Stimulated activated CD4-positive, alpha-beta T cell treated with anti-CD3 and anti-CD28 coated beads, Interleukin-1b, Interleukin-23, amount 100 ng/mL, for 1 hour (primary cell): ENCODE measurements at places on chromosomes 4 and X.

DNA sequence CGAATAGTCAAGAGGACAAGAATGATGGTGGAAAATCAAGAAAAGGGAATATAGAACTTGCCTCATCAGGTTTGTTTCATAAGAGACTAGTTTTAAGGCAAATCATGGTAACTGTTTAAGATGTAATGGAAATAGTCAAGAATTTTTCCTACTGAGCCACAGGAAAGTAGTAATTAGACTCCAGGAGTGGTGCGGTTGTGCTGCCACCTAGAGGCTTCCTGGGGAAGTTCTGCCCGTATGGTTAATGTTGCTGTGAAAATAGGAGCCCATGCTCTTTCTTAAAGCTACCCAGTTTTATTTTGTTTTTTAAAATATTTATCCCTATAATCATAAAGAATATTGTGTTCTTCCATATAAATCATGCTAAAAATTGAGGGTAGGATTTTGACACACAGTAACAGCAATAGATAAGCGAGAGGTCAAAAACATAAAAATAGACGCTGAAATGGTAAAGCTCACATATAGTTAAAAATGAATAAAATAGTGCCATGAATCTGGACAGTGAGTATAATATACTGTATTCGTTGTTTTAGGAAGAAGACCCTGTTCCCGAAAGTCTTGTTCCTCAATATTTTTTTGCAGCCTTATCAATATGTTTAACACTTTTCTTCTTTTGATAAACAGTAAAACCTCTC lies 87.0 kb downstream of the PHOX2B start:
- no peak for DNase-seq

GRCh38 chr4:59341506-59341905 lies 1858.6 kb upstream of the ADGRL3 start:
- no peak for DNase-seq

GRCh38 chr4:3765271-3766035 lies 732 bp upstream of the ADRA2C start:
- DNase-seq, result no peak

DNA sequence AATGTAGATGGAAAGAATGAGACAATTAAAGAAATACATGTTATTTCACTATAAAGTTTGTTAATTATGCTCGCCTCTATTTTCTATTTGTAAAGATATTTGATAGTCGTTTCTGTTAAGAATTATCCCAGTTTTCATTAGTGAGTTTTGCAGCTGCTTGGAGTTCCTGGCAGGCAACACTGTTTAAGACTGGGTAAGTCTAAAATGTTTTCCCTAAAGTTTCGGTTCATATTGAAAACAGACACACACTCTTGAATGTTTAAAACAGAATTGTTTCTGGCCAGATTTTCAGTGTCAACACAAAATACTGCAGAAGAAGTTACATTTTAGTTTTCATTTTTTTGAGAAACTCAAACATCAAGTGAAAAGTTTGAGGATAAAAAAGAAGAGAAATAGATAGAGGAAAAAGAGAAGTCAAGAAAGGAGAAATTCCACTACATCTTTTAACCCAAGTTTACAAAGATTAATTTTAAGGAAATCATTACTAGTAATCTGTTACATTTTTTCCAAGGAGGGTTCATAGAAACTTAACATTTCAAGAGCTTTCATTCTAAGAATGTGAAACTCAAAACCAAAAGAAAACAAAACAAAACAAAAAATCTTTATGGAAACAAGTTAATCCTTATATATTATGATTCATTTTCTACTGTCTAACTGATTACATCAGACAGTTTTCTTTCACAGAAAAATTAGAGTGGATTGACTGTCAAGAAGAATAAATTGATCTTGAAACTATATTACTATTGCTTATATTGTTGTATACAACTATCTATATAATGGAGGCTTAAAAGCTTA lies 305.5 kb downstream of the FAT4 start:
- no peak for DNase-seq

DNA sequence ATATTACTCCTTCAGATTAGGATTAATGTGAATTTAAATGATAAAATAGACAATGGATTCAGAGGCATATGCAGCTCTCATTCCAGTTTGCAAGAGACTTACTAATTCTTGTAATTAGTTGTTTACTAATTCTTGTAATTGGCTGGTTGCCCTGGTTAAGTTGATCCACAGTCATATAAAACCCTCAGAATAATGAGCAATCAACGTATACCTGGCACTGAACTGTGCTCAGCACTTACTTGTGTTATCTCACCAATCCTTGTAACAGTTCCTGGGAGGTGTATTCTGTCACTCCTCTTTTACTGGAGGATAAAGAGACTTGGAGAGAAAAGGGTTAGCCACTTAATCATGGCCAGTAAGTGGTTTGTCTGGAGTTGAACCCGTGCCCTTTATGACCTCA lies 10.5 kb downstream of the HERC5 start:
- no peak for DNase-seq

GRCh38 chrX:150036181-150036580 lies 97.9 kb upstream of the EOLA2 start:
- no peak for DNase-seq

- DNase-seq, result no peak
Observed at GRCh38 chr4:110137829-110138228, 60.6 kb downstream of the ELOVL6 start.

DNA sequence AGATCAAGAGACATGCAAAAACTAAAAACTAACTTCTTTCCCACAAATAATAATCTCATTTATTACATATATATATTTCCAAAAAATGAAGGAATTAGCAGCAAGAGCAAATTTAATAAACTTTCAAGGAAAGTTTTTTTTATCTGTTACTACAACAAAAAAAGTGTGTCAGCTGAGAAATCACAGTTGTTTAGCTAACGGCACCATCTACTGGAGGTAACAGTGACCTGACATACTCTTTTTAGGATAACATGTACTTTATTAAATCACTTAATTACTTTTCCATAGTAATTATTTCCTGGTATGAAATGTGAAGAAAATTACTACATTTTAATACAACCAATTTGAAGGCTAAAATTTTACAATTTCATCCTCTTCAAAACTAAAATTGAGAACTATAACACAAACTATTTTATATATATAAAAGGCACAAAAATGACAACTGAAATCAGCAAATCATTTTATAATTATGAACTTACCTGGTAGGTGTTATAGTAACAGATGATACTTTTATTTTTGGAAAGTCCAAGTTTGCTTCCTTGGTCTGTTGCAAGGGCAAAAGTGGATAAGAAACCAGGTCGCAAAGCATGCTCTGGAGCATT lies 9.1 kb downstream of the LAMTOR3 start:
- DNase-seq, result no peak

- no peak for DNase-seq
Observed at GRCh38 chr4:109648997-109649575, 54.2 kb downstream of the CASP6 start.

- no peak for DNase-seq
Observed at GRCh38 chr4:8039290-8039689, 99.6 kb upstream of the AFAP1 start.

- no peak for DNase-seq
Observed at GRCh38 chr4:105432438-105432837, 41.4 kb downstream of the PPA2 start.

DNA sequence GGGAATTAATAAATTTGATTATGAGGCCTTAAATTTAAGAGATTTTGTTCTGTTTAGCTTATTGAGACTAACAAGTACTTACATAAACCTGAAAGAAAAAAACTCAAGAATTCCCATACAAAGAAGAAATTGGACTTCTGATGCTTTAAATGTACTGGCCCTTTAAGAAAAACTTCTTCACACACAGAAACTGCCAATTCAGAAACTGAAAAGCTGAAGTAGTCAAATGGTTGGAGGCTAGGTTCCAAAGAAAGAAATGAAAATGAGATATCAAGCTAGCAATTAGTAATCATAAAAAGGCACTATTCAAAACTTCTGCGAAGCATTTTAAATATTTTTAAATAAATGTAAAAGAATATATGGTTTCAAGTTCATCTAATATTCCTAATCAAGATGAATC lies 151.3 kb downstream of the THOC2 start:
- no peak for DNase-seq

DNA sequence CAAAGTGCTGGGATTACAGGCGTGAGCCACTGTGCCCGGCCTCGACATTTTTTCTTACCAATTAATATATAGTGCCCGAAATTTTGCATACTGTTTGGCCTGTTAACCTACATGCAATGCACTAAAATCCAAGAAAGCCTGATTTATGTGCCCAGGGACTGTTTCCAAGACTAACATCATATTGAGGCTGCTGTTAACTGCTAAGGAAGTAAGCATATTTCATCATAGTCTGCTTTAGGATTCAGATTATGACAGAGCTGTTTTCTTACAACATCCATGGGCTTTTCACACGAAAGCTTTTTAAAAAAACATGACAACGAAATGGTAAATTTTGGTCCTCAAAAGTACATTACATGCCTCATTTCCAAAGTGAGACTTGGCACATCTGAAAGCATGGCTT lies 84.4 kb downstream of the STOX2 start:
- DNase-seq, result no peak

DNA sequence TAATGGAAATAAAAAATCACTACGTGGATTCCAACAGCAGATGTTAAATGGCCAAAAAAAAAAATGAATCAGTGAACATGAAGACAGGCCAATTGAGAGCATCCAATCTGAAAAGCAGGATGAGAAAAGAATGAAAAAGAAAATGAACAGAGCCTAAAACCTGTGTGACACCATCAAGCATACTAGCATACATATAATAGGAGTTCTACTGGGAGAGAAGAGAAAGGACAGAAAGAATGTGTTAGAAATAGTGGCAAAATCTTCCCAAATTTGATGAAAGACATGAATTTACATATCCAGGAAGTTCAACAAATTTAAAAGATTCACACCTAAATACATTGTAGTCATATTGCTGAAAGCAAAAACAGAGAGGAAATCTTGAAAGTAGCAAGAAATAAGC lies 76.4 kb downstream of the CCDC160 start:
- DNase-seq, result no peak

GRCh38 chrX:281166-281999 lies at the start of gene PLCXD1:
PLCXD1 (plus strand) TSS chrX:281381; CDS start chrX:284188, 2,807 bp downstream.
- no peak for DNase-seq

- no peak for DNase-seq
Observed at GRCh38 chrX:50579955-50580354, 109.3 kb upstream of the DGKK start.

GRCh38 chr4:185738038-185738552 lies 73.9 kb downstream of the SORBS2 start:
- DNase-seq, result no peak
